Mesangial cell (primary cell): ENCODE measurements at places on chromosomes 2 and 18. TPM values are rescaled to one million over a fixed set of nuclear protein-coding genes. Genes with fewer than 3 reads are reported as not detected.

The MROH2A gene
- total RNA-seq: not detected in 2 replicates

The GCG gene
- total RNA-seq: not detected in 2 replicates

The SGO2 gene
- 0.76 and 16.5 TPM in 2 replicates for total RNA-seq

The POTEC gene
- not detected in 2 replicates for total RNA-seq

The CCDC150 gene
- total RNA-seq: 1.3 and 1.5 TPM in 2 replicates

The SRBD1 gene
- 8.0 and 11.1 TPM in 2 replicates for total RNA-seq

The TUBA3E gene
- total RNA-seq: not detected in 2 replicates

The SIGLEC15 gene
- 10.9 and 29.2 TPM in 2 replicates for total RNA-seq

The PLGLB1 gene
- total RNA-seq: 0.49 and 0.63 TPM in 2 replicates

The HOXD12 gene
- total RNA-seq: not detected in 2 replicates

The FHOD3 gene
- total RNA-seq: 28.7 and 55.8 TPM in 2 replicates

The FBLN7 gene
- total RNA-seq: 0.49 and 1.9 TPM in 2 replicates

The SERPINB11 gene
- total RNA-seq: not detected in 2 replicates

The CTNNA2 gene
- 0.51 TPM in 1 of 2 replicates, not detected in the other for total RNA-seq

The CREB1 gene
- total RNA-seq: 33.1 and 39.2 TPM in 2 replicates

The VPS4B gene
- 18.1 and 21.0 TPM in 2 replicates for total RNA-seq

The HADHB gene
- 57.0 and 75.0 TPM in 2 replicates for total RNA-seq

The OR6B2 gene
- total RNA-seq: not detected in 2 replicates
